ENCODE measurements at places on chromosomes 5 and 9.

- no peak for DNase-seq
Observed at GRCh38 chr9:80282766-80283165, 711.0 kb downstream of the TLE4 start.

DNA sequence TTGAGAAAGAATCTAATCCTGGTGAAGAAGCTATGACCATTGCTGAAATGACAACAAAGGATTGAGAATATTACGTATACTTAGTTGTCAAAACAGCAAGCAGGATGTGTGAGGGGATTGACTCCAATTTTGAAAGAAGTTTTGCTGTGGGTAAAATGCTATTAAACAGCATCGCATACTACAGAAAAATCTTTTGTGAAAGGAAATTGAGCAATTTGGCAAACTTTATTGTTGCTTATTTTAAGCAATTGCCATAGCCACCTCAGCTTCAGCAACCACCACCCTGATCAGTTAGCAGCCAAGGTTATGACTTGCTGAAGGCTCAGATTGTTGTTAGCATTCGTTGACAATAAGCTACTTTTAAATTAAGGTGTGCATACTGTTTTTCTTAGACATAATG, 22.5 kb upstream of the ARL14EPL start:
- no peak for DNase-seq

GRCh38 chr5:28748446-28748845, 1710.1 kb upstream of the CDH9 start:
- no peak for DNase-seq

DNA sequence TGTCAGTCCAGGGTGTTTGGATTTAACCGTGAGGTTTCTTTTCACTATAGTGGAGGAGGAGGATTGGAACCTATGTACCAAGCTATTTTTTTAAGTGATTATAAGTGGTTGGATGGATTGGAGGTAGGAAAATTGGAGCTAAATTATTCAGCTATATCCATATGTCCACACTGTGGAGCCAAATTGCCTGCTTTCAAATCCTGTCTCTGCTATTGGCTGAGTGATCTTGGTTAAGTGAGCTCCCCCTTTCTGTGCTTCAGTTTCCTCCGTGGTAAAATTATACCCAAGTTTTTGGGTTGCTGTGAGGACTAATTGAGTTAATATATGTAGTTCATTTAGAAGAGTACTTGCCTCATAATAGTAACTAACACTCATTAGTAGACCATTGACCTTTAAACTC, 2.5 kb downstream of the CENPP start:
- DNase-seq = peak; percentile 43

DNA sequence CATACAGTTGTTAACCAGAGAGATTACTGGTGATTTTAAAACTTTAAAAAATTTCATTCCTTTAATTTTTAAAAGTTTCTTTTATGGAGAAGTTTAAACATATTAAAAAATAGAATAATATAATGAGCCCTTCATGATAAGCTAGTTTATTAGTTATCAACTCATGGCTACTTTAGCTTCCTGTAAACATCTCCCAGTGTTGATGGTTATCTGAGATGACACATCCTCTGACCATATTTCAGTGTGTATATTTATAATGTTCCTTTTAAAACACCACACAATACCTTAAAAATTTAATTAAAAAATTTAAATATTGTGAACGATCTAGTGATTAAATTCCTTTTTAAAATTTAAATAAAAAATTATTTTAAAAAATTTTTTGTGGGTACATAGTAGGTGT, 74.1 kb downstream of the IPO11 start:
- peak; percentile 11 for DNase-seq

DNA sequence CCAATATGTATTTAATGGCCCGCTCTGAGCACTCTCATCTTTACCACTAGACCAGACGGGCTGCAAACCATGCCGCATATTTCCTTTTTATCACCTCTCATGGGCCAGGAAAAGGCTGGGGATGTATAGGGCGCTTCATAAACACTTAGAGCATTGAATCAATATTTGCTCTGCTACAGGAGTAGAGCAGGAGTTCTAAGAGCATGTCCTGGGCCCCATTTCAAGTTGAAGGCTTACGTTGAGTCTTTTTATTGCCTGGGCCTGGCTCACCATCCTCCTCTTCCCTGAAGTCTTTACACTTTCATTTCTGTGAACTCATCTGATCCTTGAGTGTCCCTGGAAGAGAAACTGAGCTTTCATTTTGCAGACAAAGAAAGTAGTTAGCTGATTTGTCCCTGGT, 112.4 kb downstream of the FSTL4 start:
- no peak for DNase-seq

GRCh38 chr9:24846248-24846912, 300.7 kb upstream of the IZUMO3 start:
- DNase-seq = no peak

DNA sequence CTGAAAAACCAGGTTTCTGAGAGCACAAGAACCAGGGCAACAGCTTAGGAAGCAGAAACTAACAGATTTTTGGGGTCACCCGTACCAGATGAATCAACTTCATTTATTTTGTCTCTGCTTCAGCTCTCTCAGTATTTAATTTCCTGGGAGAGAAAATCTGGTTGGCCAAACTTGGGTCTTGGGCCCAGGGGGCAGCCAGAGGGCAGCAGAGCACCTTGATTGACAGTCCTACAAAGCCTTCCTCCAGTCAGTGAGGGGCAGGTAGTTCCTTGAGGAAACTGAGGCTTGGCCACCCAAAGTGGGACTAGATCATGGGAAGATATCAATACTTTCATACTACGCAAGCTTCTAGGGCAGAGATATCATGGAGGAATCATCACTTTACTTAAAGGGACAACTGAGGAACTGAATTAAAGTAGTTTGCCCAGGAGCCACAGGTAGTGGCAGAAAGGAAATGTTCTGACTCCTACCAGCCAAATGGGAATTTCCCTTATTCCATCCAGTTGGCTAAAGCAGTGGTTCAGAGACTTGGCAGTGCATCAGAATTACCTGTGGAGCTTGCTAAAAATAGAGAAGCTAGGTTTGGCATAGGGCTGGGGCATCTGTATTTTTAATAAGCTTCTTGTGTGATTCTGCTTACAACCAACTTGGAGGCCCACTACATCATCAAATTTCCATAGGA, 21.5 kb upstream of the ARHGAP26 start:
- peak; percentile 13 for DNase-seq

GRCh38 chr5:172485511-172486202, 31.3 kb upstream of the SH3PXD2B start:
- DNase-seq = no peak

DNA sequence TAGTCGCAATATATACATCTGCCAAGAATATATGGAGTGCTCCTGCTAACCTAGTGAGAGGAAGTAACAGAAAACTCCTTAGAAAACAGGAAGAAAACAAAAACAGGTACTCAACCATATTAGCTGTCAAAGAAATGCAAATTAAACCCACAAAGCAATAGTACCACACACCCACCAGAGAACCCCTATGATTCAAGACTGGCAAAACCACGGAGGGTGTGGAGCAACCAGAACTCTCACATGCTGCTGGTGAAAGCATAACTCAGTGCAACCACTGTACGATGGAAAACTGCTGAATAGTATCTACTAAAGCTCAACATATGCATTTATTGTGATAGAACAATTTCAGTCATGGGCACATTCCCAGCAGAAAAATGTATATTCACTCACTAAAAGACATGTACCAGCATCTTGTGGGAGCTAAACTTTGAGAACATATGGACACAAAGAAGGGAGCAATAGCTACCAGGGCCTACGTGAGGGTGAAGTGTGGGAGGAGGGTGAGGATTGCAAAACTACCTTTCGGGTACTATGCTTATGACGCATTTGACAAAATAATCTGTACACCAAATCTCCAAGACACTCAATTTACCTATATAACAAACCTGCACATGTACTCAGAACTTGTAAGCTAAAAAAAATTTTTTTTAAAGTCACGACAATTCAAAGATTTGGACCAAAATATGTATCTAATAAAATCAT, 34.0 kb downstream of the PTPN3 start:
- DNase-seq = no peak

DNA sequence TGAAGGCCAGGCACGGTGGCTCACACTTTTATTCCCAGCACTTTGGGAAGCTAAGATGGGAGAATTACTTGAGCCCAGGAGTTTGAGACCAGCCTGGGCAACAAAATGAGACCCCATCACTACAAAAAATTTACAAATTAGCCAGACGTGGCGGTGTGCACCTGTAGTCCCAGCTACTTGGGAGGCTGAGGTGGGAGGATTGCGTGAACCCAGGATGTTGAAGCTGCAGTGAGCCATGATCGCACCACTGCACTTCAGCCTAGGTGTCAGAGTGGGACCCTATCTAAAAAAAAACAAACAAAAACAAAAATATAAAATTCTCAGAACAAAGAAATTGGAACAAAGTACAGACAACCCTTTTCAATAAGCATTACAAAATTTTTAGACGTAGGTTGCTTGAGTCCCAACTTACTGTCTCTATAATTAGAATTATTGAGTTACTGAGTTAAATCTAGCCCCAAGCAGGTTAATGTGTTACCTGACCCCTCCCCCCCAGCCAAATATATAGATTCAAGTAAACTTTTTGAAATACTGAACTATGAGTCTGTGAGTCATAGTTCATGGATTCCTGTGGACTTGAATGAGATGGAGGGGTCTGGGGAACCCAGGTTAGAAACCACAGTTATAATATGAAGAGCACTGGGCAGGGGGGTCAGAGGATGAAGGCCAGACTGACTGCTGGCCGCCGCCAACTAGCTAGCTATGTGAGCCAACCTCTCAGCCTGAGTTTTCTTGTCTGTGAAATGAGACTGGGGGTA, 173.1 kb downstream of the AOPEP start:
- DNase-seq = no peak

GRCh38 chr5:149212198-149212951, 59.3 kb upstream of the AFAP1L1 start:
- DNase-seq = peak; percentile 93

- DNase-seq = no peak
Observed at GRCh38 chr5:88979244-88979643, 96.3 kb upstream of the MEF2C start.

DNA sequence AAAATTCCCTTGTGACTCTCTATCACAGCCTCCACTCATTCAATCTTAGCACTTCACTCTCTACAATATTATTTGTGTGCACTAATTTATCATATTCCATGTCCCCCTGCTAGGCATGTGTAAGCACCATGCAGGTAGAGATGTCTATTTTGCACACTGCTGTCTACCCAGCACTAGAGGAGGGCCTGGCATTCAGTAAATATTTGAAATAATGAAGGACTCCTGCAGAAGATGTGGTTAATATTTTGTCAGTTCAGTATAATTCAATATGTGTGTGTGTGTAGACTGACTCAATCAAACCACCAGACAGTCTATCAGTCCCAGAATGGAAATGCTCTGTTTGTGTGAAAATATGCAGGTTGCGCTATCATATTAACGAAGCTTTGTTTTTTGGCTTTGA, 313.6 kb upstream of the CDH6 start:
- DNase-seq = no peak

DNA sequence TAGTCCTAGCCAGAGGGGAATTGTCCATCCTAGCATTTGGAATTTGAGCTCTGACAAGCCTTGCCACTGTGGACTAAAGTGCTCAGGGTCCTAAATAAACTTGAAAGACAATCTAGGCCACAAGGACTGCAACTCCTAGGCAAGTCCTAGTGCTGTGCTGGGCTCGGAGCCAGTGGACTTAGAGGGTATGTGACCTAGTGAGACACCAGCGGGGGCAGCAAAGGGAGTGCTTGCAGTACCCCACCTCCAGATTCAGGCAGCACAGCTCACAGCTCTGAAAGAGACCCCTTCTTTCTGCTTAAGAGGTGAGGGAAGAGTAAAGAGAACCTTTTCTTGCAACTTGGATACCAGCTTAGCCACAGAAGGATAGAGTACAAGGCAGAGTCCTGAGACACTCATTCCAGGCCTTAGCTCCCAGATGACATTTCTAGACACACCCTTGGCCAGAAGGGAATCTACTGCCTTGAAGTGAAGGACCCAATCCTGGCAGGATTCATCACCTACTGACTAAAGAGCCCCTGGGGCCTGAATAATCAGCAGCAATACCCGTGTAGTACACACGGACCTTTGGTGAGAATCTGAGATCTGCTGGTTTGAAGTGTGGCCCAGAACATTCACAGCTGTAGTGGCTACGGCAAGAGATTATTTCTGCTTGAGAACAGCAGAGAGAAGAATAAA, 164.6 kb downstream of the CCDC171 start:
- DNase-seq = no peak

DNA sequence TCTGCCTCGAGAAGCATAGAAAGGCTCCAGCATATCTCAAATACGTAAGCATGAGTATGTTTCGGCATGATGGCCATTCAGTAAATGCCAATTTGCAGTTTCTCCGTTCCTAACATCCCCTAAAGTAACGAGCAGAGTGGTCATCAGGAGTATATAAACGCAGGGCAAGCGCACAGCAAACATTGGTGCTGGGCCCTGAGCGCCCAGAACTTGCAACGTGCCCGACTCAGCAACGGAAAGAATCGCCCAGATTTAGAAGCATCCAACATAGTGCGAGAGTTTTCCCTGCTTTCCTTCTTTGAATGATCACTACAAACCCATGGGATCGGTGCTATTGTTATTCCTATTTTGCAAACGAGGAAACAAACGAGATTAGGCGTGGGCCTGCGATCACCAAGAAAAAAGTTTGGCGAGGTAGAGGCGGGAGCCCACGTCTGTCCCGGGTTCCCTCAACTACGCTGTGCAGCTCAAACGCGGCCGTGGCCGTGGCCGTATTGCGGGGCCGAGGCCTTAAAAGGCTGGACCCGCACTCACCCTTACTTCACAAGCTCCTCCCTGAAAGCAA, 505 bp downstream of the RPS14 start:
- DNase-seq = no peak

- DNase-seq = no peak
Observed at GRCh38 chr9:13823026-13823425, 490.9 kb downstream of the NFIB start.

GRCh38 chr5:16921211-16921610, 14.9 kb downstream of the MYO10 start:
- no peak for DNase-seq

GRCh38 chr5:68378204-68378820, 162.8 kb downstream of the PIK3R1 start:
- DNase-seq = no peak

DNA sequence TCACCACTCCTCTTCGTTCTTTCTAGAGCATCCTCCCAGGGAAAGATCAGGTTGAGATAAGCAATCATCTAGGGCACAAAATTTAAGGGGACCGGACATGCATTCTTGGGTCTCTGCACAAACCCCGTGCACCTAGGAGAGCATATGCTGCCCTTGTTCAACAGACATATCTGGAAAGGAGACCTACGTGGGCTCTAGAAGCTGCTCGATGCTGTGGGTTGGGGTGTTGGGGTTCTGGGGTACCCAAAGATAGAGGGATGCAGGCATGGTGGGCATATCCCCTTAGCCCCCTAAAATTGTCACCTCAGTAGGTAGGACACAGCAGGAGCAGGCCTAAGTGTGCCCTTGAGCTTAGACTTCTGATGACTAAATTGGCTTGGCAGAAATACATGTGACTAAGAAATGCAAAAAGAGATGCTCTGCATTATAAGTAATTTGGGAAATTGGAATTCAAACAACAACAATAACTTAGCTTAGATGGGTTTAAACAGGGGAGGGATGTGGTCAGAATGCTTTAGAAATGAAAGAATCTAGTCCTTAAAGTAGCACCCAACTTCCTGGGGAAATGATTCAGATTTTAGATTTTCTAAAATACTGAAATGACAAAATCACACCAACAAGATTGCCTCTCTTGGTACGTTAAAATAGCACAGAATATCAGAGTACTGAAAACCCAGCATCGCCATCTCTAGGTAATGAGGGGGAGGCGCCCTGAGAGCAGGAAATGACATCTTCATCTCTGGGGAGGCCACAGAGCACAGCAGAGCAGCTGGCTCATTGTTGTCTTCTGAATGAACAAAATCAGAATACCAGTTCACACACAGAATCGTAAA, 172.3 kb downstream of the GNA14 start:
- DNase-seq = peak; percentile 33

- no peak for DNase-seq
Observed at GRCh38 chr9:81320909-81321482, 368.4 kb downstream of the TLE1 start.
